ENCODE measurements at places on chromosomes 13 and 19. TPM values are rescaled to one million over a fixed set of nuclear protein-coding genes. Genes with fewer than 3 reads are reported as not detected.

Gene FCGBP
- 4,025 TPM for total RNA-seq

Gene ZSCAN1
- not detected for total RNA-seq

GRCh38 chr19:3369337-3370213 is 3.2 kb downstream of the NFIC start:
- peak overlapping the region; percentile 26 for H3K4me3 ChIP-seq
- no peak for DNase-seq
- no peaks in the 10 kb centered on the region for H3K27me3 ChIP-seq
- H3K4me1 ChIP-seq = peaks cover 29% of the 10 kb centered on the region
- H3K27ac ChIP-seq = peak overlapping the region; percentile 94
- no peaks in the 10 kb centered on the region for H3K36me3 ChIP-seq

DNA sequence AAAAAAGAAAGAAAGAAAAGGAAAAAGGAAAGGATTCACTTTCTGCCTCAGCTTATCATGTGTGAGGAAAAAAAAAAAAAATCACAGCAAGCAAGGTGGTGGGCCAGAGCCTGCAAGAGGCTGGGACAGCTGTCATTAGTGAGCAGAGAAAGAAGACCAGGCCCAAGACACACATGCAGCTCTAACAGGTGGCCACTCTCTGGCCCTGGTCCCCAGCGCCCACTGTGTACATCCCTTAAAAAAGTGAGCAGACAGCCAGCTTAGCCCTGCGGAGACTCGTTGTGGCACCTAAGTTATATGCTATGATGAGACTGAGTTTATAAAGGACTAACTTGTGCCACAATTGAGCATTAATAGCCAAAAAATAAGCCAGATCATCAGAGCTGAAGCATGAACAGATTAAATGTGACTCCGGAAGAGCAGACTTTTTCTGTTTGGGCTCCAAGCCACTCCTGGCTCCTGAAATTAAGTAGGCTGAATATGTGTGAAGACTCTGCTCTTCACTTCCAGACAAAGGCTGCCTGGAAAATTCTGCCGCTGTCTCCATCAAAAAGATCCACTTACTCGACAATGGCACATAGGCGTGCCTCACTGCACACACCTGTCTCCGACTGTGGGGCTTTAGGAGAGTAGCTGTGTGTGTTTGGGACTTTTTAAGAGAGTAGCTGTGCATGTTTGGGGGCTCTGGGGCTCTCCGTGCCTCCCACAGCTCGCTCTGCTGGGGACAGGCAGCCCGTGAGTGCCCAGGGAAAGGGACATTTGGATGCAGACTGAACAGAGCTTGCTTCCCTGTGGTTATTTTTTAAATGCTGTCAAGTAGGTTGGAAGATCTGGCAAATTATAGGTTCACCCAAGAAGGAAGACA is 55.0 kb downstream of the LATS2 start:
- no peak overlapping the region for H3K27ac ChIP-seq
- no peaks in the 10 kb centered on the region for H3K27me3 ChIP-seq
- no peak overlapping the region for H3K4me3 ChIP-seq
- H3K4me1 ChIP-seq = no peaks in the 10 kb centered on the region
- DNase-seq = no peak

DNA sequence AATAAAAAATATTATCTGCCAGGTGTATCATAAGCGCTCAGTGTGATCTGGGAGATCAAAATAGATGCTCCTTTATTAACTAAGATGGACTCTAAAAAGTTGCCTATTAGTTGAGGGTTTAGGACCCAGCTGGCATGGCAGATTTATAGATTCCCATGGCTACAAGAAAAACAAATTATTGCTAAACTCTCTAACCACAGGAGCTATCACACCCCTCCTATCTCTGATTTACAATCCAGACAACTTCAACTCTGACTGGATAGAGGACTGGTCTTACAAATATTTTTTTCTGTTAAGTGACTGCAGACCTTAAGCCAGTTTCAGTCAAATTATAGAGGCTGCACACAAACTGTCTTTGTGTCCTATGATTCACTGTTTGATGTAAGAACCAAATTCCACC is 45.4 kb upstream of the MYCBP2 start:
- H3K27ac ChIP-seq = no peak overlapping the region
- no peaks in the 10 kb centered on the region for H3K36me3 ChIP-seq
- DNase-seq = no peak

- peak; percentile 87 for DNase-seq
- no peaks in the 10 kb centered on the region for H3K36me3 ChIP-seq
- H3K4me1 ChIP-seq = no peaks in the 10 kb centered on the region
- H3K4me3 ChIP-seq = peak within 1 kb of the TSS; percentile 79
- no peaks in the 10 kb centered on the region for H3K27me3 ChIP-seq
- peak within 1 kb of the TSS; percentile 100 for H3K27ac ChIP-seq
Observed at GRCh38 chr19:3062165-3063105, at the start of gene TLE5. TLE5 (minus strand) TSS chr19:3062495; CDS start chr19:3062200, 295 bp downstream.

DNA sequence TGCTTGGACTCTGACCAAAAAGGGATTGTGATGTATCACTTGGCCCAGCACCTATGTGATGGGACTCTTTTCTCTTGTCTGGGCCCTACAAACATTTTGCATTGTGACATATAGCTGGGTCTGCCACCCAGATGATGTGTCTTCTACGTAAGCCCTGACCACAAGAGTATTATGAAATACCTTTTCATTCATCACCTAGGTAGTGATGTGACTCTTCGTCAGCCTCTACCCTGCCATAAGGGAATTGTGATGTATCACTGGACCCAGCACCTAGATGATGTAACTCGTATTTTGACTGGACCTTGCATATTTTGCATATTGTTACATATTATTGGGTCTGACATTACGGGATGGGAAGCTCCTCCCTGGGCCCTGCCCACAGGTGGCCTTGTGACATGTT is 29.7 kb upstream of the ZNF681 start:
- no peaks in the 10 kb centered on the region for H3K27me3 ChIP-seq
- no peak for DNase-seq
- no peaks in the 10 kb centered on the region for H3K36me3 ChIP-seq
- H3K27ac ChIP-seq = no peak overlapping the region
- no peaks in the 10 kb centered on the region for H3K4me1 ChIP-seq

Measured in Peyer's patch (tissue), 4 donors.